ENCODE measurements at places on chromosomes 3 and 15.

- peak; percentile 32 for DNase-seq
Observed at GRCh38 chr3:17639257-17639656, 103.2 kb downstream of the TBC1D5 start.

GRCh38 chr3:113167825-113168801 lies 43.2 kb upstream of the BOC start:
- no peak for DNase-seq

- peak; percentile 62 for DNase-seq
Observed at GRCh38 chr3:107710851-107711250, 188.1 kb downstream of the BBX start.

DNA sequence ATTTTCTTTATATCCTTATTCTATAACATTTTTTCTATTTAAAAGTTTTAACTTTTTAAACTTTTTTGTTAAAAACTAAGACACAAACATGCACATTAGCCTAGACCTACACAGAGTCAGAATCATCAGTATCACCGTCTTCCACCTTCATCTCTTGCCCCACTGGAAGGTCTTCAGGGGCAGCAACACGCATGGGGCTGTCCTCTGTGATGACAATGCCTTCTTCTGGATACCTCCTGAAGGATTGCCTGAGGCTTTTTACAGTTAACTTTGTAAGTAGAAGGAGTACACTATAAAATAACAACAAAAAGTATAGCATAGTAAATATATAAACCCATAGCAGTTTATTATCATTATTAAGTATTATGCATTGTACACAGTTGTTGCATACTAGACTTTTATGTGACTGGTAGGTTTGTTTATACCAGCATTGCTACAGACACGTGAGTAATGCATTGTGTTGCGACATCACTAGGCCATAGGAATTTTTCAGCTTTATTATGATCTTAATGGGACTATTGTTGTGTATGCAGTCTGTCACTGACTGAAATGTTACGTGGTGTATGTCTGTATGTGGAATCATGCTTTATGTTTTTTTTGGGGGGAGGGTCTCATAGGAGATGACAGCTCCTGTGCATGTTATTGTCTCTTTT lies 18.2 kb downstream of the ATP1B3 start:
- DNase-seq, result no peak

DNA sequence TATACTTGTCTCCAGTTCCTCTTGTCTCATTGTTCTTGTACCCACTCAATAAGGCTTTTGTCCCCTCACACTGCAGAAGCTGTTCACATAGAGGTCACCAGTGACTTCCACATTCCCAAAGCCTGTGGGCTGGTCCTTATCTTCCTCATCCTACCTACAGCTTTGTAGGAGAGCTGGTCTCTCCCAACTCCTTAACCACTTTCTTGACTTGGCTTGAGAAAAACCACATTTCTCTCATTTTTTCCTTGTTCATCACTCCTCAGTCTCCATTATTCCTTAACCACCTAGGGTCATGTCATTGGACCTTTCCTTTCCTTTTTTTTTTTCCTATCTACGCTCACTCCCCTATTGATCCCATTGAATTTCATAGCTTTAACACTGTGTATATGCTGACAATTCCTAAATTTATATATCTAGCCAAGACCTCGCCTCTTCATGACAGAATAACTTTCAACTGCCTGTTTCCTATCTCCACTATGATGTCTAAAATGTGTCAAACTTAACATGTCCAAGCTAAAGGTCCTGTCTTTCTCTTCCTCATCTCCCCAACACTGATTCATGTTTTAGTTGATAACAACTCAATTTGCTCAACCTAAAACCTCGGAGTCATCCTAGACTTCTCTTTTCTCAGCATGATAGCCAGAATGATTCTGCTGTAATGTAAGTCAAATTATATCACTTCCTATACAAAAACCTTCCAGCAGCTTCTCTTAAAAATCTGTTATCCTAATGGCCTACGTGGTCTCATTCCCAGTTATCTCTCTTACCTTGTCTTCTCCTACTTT lies 49.5 kb downstream of the CEP63 start:
- DNase-seq, result no peak

GRCh38 chr15:88701561-88702095 lies 62.8 kb downstream of the ISG20 start:
- DNase-seq, result no peak

Data from urothelium cell line (cell line).